Lower lobe of right lung (tissue), 2 donors: ENCODE measurements at places on chromosomes 2 and 18. TPM values are rescaled to one million over a fixed set of nuclear protein-coding genes. Genes with fewer than 3 reads are reported as not detected.

The IL1RL2 gene
- not detected for total RNA-seq

The SP140 gene
- total RNA-seq = 15.0 TPM

The EML6 gene
- total RNA-seq = 2.5 TPM

The HS1BP3 gene
- 39.9 TPM for total RNA-seq

The MYL1 gene
- not detected for total RNA-seq

The EDAR gene
- total RNA-seq = 0.12 TPM

The RAB6D gene
- not detected for total RNA-seq

The CHST10 gene
- total RNA-seq = 7.6 TPM

The CFC1B gene
- not detected for total RNA-seq

DNA sequence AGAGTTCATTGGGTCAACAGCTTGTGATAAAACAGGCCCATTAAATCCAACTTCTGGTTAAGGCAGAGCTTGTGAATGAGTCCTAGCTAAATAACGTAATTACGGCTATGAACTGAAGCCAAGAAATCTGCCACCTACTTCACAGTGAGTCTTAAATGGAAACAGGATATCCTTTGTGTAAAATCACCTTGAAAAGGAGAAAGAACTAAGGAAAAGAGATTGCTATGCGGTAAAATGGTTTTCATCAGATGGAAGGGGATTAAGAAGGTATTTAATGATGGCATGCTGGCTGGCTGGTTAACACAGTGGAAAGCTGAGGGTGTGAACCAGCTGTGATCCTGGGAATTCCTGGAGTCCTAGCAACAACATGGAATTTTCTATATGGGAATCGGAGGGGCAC lies 156.6 kb downstream of the DOK6 start:
- DNase-seq = no peak

DNA sequence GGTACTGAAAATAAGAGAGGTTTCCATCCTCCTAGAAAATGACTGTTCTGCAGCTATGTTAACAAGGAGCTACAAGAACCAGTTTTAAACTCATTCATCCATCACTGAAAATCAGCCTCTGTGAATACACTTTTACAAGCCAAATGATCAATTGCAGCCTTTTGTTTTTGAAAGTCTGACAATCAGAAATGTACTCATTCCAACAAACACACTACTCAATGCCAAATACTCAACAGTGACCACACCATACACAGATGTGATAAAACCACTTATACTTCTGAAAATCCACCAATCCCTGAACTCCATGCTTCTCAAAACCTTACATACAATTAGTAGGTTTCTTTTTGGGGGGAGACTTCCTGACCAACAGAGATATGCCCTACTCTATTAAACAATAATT lies 663.9 kb upstream of the CHAC2 start:
- DNase-seq = no peak

DNA sequence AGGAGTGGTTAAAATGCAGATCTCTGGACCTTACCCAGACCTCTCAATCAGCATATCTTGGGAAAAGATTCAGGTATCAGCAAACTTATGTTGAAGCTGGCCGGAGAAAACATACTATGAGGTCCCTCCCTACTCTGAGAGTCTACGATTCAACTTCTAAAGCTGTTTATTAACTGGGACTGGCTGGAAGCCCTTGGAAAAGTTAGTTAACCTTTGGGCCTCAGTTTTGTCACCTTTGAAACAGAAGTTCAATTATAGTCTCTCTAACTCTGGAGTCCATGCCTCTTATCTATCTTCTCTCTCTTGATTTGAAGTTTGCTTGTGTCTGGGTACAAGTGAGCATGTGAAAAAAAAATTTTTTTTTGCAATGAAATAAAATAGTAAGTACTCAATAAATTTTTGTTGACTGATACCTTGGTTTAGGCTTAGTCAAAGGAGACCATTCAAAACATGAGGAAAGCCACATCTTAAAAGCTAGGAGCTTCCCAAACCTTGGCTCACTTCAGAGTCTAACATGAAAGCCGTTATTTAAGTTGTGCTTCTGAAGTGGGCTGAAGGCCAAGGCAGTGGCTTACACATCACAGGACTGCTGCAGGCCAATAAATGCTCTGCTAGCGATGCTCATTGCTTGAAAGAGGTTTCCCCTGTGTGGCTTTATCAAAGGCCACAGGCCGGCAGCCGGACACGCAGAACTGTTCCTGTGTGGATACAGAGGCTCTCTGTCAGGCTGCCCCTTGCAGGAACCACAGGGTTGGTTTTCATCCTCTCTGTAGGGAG lies 110.6 kb upstream of the FAM136A start:
- no peak for DNase-seq

GRCh38 chr2:205738117-205738968 lies 56.0 kb downstream of the NRP2 start:
- no peak for DNase-seq

DNA sequence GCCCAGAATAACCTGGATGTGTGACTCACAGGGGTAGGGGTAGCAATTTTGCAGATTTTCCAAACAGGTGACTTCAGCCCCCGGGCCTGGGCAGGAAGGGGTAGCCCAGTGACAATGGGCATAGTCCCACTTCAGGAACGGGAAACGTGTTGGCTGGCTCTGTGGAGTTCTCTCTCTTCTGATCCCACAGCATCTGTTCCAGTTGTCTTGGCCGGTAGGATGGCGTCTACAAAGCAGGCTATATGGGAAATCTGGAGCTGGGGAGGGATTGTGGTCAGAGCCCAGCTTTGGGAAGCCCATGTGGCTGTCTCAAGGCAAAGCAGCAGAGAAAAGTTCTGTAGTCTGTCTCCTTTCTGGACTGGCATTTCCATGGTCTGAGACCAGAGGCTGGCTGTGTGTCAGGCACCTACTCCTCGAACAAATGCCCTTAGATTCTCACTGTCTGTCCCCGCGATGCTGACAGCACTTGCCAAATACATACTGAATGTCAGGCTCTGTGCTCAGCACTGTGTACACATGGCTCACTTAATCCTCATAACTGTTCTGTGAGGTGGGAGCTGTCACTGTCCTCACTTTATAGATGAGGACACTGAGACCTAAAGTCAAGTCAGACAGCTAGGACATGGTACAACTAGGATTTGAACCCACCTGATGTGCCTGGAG lies 17.9 kb upstream of the TMEM214 start:
- no peak for DNase-seq

- no peak for DNase-seq
These were observed 5.0 kb upstream of the TMEM178A start for GRCh38 chr2:39660612-39661236.

GRCh38 chr2:136727973-136728699 lies 37.2 kb upstream of the THSD7B start:
- no peak for DNase-seq

DNA sequence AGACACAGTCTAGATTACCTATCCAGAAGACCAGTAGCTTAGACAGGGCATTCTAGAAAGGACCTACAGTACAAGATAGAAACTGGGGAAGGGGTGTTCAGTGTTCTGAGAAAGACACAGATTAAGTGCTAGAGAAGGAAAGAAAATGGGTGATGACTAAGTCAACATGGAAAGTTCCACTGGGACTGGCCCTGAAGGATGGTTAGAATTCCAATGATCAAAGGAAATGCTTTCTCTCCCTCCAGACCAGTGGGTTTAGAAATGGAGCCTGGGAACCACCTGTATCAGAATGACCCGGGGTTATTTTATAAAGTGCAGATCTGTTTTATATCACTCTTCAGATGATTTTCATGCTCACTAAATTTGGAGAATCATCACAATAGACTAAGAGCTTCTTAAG lies 5.8 kb upstream of the COLEC12 start:
- DNase-seq = no peak

GRCh38 chr2:100407073-100407472 lies 10.4 kb downstream of the CHST10 start:
- DNase-seq = no peak

- no peak for DNase-seq
These were observed 79.0 kb upstream of the WDR75 start for GRCh38 chr2:189362283-189362682.

DNA sequence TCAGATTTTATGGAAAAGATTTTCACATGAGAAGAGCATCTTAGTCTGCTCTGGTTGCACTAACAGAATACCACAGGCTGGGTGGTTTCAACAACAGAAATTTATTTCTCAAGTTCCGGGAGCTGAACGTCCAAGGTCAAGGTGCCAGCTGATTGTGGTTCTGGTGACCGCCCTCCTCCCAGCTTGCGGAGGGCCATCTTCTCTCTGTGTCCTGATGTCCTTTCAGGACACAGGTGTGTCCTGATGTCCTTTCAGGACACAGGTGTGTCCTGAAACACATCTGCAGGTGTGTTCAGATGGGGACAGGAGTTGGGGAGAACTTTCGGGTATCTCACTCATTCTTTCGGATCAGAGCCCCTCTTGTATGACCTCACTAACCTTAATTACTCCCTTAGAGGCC lies 374.9 kb downstream of the SOX11 start:
- no peak for DNase-seq

DNA sequence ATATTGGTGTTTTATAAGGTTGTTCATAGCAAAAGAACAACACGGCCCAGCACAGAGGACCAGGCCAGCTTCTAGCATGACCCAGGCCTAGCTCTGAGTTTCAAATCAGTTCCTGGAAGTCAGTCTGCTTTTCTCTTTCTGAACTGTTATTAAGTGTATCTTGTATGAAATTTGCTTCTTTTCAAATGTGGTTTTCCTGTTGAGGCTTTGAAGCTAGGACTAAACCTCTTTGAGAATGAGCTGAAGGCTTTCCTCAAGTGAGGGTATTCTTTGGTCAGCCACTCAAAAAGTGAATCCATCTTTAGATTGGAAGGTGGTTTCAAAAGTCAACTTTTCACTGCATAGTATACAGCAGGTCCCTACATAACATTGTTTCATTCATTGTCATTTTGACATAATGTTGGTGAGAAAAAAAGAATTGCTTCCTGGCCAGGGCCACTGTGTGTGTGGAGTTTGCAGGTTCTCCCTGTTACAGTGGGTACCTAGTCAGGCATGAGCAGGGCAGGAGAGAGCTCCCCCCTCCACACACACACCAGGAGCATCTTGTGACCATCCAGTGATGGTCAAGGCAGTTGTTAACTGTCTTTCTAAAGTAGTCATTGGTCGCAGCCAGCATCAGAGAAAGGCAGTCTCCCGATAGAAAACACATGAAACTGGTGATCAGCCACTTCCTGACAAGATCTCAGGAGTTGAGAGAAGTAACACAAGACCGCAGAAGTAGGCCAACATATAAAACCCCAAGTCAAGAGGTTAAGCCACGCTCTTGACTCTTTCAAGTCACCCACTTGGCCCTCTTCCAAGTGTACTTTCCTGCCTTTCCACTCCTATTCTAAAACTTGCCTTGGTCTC lies 6.7 kb upstream of the ACAA2 start:
- no peak for DNase-seq

DNA sequence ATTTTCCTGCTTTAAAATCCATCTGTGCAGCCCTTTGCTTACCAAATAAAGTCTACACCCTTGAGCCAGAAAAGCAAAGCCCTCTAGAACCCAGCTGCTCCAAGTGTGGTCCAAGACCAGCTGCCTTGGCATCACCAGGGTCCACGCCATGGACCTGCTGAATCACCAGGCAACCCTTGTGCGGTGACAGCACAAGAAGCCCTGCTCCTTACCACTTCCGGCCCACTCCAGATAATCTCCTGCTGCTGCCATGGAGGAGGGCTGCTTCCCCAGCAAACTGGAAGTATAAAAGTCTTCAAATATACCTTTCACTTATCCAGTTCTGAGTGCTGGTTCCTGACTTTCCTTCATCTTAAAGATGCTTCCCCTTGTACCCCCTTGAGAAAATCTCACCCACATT lies 106.0 kb upstream of the PKDCC start:
- DNase-seq = no peak

- DNase-seq = no peak
These were observed 5.5 kb upstream of the REV1 start for GRCh38 chr2:99495115-99495860.

DNA sequence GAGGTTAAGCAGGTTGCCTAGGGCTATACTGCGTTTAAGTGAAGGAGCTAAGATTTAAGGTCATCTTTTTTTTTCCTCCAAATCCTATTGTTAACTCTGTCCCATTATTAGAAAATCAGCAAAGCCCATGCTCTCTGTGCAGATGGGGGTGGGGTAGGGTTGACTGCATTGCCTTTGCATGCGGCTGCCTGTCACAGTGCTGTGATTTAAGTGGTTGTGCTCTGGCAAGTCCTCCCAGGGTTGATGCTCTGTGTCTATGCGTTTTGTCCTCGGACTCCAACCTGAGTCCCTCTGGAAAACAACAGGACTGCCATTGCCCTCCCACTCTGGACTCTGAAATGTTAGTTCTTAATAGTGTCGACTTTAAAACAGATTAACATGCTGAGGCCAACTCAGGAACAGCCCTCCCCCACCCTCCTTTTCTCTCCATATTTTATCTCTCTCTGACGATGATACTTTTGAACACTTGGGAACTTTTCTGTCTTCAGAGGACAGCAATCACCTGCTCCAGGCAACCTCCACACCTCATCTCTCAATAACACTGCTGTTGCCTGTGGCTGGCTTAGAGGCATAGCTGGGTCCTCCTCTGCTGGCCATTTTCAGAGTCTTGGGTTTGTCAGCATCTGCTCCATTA lies 5.8 kb downstream of the FHOD3 start:
- DNase-seq = no peak

GRCh38 chr18:58394602-58395425 lies 234.1 kb downstream of the ALPK2 start:
- DNase-seq = no peak

- DNase-seq = no peak
These were observed 222.4 kb downstream of the WDR7 start for GRCh38 chr18:56873441-56874140.

GRCh38 chr18:79765491-79766245 lies 32.1 kb upstream of the KCNG2 start:
- peak; percentile 15 for DNase-seq

- DNase-seq = no peak
These were observed 139.5 kb upstream of the ZNF516 start for GRCh38 chr18:76634564-76634963.

GRCh38 chr2:88165332-88166003 lies 4.7 kb upstream of the THNSL2 start:
- DNase-seq = no peak

GRCh38 chr2:20175267-20175666 lies 49.7 kb downstream of the SDC1 start:
- no peak for DNase-seq

GRCh38 chr2:67919490-67919889 lies 143.3 kb downstream of the C1D start:
- DNase-seq = no peak

- DNase-seq = no peak
These were observed 19.6 kb downstream of the EHD3 start for GRCh38 chr2:31253356-31254131.

DNA sequence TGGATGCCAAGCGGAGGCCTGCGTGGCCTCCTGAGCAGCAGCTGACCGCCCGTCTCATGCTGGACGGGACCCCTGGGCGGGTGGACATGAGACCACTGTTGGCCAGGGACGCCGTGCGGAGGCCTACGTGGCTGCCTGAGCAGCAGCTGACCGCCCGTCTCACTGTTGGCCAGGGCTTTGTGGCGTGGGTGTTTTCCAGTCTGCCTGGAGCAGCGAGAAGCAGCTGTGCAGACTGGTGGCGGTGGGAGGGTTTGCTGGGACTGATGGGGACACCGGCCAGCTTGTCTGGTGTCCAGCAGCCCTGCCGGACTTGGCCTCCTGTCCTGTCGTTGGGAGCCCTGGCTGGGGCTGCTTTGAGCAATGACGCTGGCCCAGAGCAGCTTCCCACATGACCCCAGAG lies 5.8 kb upstream of the D2HGDH start:
- DNase-seq = peak; percentile 41

- no peak for DNase-seq
These were observed 8.4 kb upstream of the RNF125 start for GRCh38 chr18:32010124-32010721.
